ENCODE measurements at places on chromosomes 2 and 18.

DNA sequence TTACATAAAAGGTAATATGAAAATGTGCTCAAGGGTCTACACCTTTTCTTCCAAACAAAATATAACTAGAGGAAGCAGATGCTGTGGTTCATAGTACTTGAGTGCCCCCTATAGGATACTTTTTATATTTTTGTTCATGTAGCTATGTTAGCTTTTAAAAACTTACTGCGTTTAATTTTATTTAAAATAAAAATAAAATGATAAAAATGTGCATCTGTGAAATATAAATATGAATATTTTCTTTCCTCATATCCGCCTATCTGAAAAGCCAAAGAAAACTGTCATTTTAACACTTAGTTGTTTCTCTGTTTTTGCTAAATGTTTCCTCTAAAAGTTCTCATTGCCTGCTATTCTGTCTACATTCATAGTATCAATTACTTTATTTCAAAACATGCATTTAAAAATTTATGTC lies 9.6 kb upstream of the LRP1B start:
- DNase-seq = no peak

- DNase-seq = no peak
Measured at GRCh38 chr2:144524118-144525009, 4.4 kb upstream of the ZEB2 start.

GRCh38 chr2:203659331-203660049 lies 46.9 kb upstream of the CD28 start:
- no peak for DNase-seq

DNA sequence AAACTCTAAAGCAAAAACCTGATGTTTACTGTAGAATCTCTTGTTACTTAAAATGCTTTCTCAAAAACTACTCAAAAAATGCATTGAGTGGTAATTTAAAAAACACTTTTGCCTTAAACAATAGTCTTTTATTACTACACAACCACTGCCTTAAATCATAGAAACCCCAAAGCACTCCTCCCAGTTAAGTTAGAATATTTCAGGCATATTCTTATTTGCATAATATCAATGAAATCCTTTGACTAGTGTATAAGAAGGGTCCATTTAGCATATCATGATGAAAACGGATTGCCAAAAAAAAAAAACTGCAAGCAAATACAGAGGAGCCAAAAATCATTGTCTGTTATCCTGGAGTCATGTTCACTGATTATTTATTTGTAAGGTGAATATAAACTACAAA lies 119.2 kb downstream of the PTPRM start:
- DNase-seq = no peak
